ENCODE measurements at places on chromosomes 4 and X.

GRCh38 chrX:134369576-134369975, 90.4 kb upstream of the HPRT1 start:
- DNase-seq: no peak

DNA sequence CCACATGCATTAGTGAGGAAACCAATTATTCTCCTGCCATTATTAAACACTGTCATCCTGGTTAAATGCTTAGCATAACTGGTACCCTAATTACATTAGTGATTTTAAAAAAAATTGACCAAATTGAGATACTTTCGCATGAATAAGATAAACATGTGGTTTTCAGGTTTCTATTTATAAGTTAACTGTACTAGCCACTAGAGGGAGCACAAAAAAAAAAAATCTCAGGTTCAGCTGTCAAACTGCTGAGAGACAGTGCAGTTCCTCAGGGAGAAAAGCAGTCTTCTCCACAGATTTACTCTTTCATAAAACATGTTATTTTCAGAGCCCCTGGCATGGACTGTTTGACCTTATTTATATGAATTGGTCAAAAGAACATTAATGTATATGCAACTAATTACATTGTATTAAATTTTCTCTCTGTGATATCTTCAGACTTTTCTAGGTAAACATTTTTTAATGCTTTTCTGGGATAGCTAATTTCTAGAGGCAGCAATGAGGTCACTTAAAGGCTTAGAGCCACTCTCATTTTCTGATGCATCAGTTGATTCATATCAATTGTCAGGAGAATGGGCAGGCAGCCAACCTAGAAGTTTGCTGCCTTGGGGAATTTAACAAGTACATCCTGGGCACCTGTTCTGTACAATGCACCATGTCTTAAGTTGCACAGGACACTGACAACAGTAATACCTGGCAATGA, 167.5 kb downstream of the CDS1 start:
- no peak for DNase-seq

DNA sequence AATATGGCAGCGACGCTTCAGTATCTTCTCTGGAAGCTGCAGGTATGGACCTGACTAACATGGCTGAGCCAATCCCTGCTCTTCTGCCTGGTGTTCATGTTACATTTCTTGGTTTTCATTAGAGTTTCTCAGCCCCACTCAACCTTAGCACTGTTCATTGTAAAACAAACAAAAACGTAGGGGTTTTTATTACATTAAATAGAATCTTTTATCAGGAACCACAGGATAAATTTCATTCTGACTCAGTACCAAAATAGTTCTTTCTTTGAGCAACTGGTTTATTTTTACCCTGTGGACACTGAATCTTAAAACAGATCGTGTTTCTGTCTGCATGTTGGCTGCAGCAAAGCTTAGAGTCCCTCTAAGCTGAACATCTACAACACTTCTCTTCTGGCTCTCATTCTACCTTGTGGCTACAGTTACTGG, 27.1 kb downstream of the FHIP1A start:
- no peak for DNase-seq

GRCh38 chr4:169675825-169676224, 55.4 kb downstream of the CLCN3 start:
- no peak for DNase-seq

DNA sequence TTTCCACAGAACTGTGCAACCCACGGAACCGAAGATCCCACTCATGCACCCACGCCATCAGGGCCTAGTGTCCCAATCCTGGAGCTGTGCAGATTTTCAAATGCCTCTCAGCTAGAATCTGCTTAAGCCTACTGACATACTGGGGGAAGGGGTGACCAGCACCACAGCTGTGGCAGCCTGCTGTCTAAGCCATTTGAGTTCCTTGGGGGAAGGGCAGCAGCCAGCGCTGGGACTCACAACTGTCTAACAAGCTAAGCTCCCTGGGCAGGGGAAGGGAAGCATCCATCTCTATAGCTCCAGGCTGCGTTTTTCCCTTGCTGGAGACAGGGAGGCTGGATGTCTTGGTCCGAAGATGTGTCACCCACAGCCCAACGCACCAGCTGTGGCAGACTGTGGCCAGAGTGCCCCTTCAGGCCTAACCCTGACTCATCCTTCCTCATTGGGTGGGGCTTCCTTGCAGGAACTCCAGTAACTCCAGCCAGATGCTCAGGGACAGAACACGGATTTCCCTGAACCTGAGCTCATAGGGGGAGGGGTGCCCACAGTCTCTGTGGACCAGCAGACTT, 194.8 kb downstream of the CHRDL1 start:
- no peak for DNase-seq

GRCh38 chr4:83490876-83491450, 6.1 kb upstream of the ABRAXAS1 start:
- no peak for DNase-seq

GRCh38 chrX:6071731-6072130, 156.9 kb downstream of the NLGN4X start:
- DNase-seq: no peak

DNA sequence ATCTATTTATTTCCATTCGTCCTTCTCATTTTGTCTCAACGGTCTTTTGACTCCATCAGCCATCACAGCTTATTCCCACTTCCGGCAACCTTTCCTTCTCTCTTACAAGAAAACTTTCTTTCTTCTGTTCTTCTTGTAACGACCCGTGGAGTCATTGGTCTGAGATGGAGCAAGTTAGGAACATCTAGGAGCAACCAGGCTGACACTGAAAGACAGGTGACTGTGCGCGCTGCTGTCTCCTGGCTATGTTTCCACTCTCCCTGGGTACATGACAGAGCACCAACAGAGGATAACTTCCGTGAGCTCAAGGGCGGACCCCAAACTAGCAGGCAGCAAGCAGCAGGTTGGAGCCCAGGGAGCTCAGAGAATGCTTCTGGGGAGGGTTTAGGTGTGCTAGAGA, 2.5 kb downstream of the FGF5 start:
- no peak for DNase-seq

All from iPS DF 19.7 (cell line).